ENCODE measurements at places on chromosomes 1 and 21.

- DNase-seq, result no peak
Observed at GRCh38 chr1:46153228-46153627, 20.8 kb upstream of the PIK3R3 start.

DNA sequence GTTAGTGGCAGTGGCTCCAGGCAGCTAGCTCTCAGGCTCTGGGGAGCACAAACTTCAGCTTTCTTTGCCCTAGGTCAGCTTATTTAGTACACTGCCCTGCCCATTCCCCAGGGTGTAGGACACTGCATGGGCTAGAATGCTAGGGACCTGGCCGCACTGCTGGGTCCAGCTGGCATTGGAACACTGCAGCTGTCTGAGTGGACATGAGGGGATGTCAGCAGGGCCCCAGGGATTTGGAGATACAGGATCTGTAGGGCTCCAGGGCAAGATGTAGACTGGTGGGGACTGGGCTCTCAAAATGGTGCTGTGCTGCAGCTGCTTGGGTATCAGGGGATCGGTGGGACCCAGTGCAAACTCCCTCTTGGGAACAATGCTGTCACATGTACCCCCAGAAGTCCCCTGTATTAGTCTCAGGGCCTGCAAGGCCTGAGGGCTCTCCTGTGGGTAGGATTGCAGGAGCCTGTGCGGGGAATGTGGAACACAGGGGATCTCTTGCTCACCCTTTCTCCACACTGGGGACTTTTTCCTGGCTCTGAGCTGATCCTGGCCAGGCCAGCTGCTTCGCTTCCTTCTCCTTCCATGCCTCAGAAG is 25.2 kb upstream of the TTC22 start:
- DNase-seq, result no peak

DNA sequence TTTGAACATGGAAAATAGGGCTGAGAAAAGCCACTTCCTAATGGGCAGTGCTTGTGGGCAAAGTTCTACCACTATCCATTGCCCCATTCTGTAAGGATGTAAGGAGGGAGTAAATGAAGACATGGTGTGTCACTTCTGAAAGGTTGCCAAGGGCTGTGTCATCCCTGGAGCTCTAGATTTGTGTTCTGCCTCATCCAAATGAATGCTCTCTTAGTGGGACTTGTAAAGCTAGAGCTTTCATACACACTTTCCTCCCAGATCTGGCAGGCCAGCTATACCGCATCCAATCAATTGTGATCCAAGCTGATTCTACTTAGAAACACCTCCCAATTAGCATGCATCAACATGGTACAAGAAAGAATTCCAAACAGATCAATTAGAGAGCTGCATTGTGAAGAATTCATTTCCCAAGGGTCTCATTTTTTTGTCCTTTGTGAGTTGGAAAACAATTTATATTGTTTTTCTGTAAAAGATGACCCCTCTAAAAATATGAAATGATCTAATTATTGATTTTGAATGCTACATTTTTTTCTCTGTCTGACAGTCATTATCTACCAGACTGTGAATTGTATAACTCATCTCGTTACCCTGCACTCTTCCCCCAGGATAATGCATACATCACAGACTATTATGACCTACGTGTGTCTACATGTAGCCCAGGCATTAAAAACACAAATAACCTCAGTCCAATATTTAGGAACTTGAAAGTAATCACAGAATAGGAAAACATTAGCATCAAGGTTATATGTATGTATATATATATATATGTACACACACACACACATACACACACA is 117.1 kb upstream of the DUSP10 start:
- no peak for DNase-seq

GRCh38 chr1:21174654-21175323 is 1.9 kb downstream of the EIF4G3 start:
- no peak for DNase-seq

GRCh38 chr1:84303314-84303830 is 1.9 kb downstream of the SAMD13 start:
- DNase-seq, result no peak

GRCh38 chr21:32537569-32537881 is 47.8 kb downstream of the TCP10L start:
- no peak for DNase-seq

- DNase-seq, result no peak
Observed at GRCh38 chr1:113018911-113019310, 54.1 kb upstream of the LRIG2 start.

DNA sequence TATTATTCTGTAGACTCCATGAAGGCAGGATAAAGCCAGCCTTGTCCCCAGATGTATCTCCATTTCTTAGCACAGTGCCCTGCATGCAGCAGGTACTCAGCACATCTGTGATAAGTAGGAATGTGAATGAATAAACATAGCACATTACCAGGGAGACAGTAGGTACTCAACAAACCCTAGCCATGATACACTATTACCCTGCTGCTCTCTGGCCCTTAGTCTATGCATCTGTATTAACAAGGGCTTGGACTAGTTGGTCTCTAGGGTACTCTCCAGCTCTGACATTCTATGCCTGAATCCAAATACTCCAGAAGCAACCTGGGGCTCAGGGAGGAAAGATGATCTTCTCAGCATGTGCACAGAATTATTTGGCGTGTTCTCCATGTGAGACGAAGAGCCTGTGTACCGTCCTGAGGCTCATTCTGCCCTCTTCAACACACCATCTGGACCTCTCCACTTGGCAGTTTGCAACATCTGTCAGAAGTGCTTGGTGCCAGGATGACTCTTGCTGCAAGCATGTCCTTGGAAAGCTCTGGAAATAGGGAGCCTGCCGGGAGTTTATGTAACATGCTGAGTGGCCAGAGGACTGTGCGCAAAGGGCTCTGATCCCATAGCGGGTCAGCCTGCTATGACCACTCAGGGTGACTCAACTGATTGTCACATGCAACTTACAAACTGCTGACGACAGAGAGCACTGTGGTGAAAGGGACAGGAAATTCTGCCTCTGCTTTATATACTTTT is 228.2 kb upstream of the USP24 start:
- DNase-seq, result peak; percentile 74

DNA sequence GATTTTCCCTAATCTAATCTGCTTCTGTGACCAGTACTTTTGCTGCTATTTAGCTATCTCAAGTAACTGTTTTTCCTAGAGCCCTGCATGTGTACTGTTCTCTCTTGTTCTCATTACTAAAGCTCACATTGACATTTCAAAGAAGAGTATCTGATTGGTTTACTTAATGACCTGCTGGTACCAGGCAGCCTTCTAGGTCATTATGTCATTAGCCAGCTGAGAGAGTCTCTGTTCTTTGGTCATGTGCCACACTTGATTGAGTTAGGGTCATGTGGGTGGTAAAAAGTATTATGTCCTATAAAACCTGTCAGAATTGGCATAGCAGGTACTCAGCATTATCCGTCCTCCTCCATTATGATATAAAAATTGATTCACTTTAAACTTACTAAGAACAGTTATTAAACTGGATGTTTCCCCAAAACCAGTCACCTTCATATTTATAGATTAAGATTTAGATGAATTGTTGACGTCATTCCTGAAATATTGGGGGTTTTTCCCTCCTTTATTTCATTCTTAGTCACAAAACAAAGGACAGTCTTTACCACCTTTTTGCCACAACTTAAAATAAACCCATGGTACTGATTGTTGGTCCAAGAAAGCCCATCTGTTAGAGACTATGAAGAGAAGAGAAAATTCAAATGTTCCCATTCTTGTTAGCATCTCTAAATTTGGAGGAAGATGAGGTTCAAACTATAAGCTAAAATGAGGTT is 22.2 kb downstream of the FNDC5 start:
- no peak for DNase-seq

DNA sequence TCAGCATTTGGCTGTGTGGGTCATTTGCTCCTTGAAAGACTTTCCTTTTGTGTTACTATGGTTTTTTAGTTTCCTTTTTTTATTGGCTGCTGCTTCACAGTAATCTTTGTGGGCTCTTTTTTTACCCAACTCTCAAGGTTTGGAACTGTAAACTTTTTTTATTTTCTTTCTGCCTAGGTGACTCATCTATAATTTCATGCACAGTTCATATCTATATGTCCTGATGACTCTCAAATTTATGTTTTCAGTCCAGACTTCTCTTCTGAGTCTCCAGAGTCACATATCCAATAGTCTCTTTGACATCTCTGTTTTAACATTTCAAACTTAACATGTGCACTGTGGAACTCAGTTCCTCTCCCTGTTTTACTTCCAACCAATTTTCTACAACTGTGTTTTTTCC is 83.4 kb downstream of the ATF6 start:
- no peak for DNase-seq

DNA sequence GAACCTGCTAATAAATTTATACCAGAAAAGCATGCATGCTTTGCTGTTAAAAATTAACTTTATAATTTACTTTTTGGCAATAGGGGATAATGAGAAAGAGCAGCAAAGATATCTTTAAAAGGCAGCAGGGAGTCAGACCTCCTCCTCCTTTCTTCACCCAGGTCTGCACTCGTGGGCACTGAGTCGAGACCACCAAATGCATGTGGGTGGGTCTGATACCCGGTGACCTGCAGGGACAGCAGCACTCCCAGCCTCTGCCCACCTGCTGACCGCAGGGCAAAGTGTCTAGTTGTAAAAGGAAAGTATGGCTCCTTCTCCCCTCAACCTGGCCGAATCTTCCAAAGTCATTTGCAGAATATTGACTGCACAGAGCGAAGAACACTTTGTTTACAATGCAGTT is 43.7 kb upstream of the KIF26B start:
- no peak for DNase-seq

DNA sequence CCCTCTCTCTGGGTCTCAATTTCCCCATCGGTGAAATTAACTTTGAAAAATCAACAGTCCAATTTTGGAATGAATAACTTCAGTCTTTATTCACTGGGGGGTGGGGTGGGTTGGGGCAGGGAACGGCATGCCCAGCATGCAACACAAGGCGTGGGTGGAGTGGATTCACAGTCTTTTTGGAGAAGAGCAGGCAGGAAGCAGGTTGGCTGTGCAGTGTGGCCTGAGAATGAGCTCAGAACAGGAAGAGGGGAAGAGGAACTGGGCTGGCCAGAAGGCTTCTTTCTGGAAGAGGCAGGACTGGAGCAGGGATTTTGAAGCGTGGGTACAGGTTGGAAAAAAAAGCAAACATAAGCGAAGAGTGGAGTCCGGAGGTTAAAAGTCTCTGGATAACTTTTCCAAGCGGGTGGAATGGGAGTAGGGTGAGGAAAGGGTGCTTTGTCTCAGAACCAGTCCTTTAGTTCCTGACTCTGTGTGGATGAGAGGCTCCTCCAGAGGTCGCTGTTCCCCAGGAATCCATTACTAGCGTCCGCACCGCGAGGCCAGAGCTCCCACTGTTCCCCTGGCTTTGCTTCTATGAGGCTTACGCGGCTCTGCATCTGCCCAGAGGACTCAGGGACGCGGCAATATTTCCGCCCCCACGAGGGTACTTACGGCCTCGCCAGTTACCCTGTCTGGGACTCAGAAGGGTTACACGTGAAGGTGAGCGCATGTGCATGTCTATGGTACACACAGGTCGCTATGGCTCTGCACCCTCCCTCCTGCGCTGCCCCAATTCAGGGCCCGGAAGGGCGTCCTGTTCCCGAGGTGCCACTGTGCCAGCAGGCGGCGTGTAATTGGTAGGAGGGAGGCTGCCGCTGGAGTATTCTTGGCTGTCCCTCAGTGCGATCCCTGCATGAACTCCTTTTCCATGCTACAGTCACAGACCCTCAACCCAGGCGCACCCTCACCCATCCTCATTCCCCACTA is 5.5 kb upstream of the FOXD2 start:
- peak; percentile 93 for DNase-seq

DNA sequence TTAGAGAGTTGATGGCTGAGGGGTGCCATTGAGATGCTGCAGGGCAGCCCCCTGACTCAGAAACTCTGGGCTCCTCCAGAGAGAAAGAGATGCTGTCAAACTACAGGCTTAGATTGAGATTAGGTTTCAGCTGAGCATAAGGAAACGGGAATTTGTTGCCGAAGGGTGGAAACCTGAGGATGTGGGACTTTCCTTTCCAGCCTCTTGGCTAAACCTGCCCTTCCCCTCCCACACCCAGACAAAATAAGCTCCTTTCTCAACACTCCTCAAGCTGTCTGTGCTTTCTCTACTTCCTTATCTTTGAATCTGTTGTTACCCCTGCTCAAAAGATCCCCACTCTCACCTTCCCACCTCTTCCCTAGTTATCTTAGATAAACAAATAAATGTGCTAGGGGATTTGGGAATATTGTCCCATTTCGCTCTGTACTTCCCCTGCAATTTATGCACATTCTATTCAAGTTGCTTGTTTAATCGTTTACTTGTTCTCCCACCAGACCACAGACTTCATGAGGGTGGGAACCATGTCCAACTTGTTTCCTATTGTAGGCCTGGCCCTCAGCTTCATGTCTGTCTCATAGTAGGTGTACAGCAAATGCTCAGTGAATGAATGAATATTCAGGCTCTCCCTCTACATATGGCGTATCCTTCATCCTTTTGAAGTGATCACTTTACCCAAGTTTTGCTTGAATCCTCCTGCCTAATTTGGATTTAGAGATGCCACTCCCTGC is 30.6 kb upstream of the MARK1 start:
- DNase-seq, result no peak

DNA sequence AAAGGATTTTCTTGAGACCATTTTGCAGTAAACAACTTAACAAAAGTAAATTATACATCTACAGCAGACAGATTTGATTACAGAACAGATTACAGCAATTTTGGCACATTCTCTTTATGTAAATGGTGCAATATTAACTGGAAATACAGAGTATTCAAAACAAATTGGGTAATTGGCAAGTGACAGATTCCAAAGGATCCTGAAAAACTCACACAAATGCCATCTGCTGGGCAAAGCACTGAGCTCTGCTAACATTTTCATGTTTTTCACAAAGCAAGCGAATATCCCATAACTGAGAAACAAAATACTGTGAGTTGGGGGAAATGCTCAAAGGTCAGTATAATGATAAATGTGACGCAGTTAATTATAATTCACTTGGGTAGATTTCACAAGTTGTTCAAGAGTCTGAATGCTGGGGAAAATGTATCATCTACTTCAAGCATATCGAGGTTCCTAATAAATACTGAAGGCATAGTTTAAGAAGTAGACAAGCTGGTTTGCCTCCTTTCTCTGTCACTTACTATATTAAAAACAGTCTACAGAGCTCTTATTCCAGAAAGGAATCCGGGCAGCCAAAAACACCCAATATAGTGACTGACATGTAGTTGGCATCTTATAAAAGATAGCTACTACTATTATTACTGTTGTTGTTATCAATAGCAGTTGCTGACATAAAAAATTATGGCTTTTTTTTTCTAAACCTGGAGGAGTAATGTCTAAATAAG is 75.8 kb upstream of the SDC3 start:
- no peak for DNase-seq

DNA sequence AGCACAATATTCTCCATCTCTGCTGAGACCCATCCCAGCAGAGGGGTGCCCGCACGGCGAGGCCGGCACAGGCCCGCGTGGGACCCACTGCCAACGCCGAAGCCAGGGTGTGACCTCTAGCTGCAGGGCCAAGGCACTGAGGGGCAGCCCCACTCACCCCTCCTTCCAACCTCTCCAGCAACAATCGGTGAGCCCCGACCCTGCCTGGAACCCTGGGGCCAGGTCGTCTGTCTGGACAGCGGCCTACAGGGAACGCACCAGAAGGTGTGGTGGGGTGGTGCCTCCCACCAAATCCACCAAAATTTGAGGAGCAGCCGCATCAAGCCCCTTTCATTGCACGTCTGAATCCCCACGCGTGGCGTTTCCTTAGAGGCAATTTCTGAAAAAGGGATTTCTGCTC is 63.0 kb upstream of the ADARB1 start:
- DNase-seq, result no peak

Measured in hepatocyte (in vitro differentiated cells).